ENCODE measurements at places on chromosomes 12 and 14. TPM values are rescaled to one million over a fixed set of nuclear protein-coding genes. Genes with fewer than 3 reads are reported as not detected.

Gene CALCOCO1
- 186 TPM for total RNA-seq

Gene CEP83
- total RNA-seq = 8.6 TPM

Gene NTS
- total RNA-seq = not detected

Gene ESR2
- 0.78 TPM for total RNA-seq

Gene GLI1
- 0.92 TPM for total RNA-seq

Gene GALC
- 11.1 TPM for total RNA-seq

Gene REM2
- not detected for total RNA-seq

Gene ANG
- total RNA-seq = 4.5 TPM

Gene IL31
- total RNA-seq = not detected

Gene BCL11B
- 0.14 TPM for total RNA-seq

Gene RHOJ
- total RNA-seq = 18.3 TPM

Gene BATF
- 0.84 TPM for total RNA-seq

Gene TIMM9
- total RNA-seq = 24.1 TPM

Gene ENDOU
- not detected for total RNA-seq

Gene WASHC3
- total RNA-seq = 37.8 TPM

Gene TMEM132D
- not detected for total RNA-seq

Gene IFNG-AS1
- not detected for total RNA-seq

Gene HOXC6
- 0.41 TPM for total RNA-seq

Gene RABGGTA
- 21.5 TPM for total RNA-seq

Gene IRAK3
- 5.0 TPM for total RNA-seq

Gene SLC11A2
- 23.7 TPM for total RNA-seq

Gene CEBPE
- not detected for total RNA-seq

Gene ASCL1
- not detected for total RNA-seq

Gene SERPINA9
- total RNA-seq = not detected

Gene SIX4
- 1.4 TPM for total RNA-seq

Gene PLEKHD1
- total RNA-seq = 0.32 TPM

Gene HOXC13
- total RNA-seq = not detected

Gene CAPZA3
- total RNA-seq = not detected

Gene FOXN4
- not detected for total RNA-seq

Gene NEDD1
- 13.7 TPM for total RNA-seq

Gene TROAP
- 0.97 TPM for total RNA-seq

Gene ART4
- total RNA-seq = 5.6 TPM

Gene P2RX7
- total RNA-seq = 2.0 TPM

Gene OR4E2
- not detected for total RNA-seq

Gene EEA1
- 25.8 TPM for total RNA-seq

Gene SMCO2
- not detected for total RNA-seq

Data from Right ventricle myocardium inferior (tissue), 1 donor.